Heart right ventricle (tissue), 16 donors: ENCODE measurements at places on chromosomes 4 and X. TPM values are rescaled to one million over a fixed set of nuclear protein-coding genes. Genes with fewer than 3 reads are reported as not detected.

FAM149A gene
- 11.1 TPM for total RNA-seq

RS1 gene
- not detected for total RNA-seq

HERC5 gene
- total RNA-seq = 2.0 TPM

PRICKLE3 gene
- total RNA-seq = 9.7 TPM

ATP2B3 gene
- total RNA-seq = not detected

USP26 gene
- total RNA-seq = not detected

RBM10 gene
- 25.4 TPM for total RNA-seq

SLC25A53 gene
- 13.5 TPM for total RNA-seq

CDKL5 gene
- 10.1 TPM for total RNA-seq

GPR78 gene
- not detected for total RNA-seq

ING2 gene
- total RNA-seq = 4.3 TPM

RGN gene
- 22.3 TPM for total RNA-seq

DNA sequence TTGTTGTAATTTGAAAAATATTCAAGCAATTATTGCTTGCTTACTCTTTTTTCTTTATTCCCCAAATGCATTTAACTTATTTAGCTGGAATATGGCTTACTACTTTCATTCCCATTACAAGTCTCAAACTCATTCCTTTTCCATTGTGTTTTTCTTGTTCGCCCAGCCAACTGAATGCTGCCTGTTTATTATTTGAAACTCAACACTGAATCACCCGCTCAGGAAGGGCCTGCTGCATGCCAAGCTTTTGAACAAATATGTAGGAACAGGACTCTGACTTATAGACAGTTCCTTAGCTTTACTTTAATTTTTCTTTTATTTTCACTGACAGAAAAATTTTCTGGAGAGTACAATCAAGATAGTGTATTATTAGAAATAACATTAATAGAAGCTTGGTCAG, 12.9 kb downstream of the PCDH18 start:
- DNase-seq = no peak

GRCh38 chrX:6852869-6853268, 294.6 kb upstream of the STS start:
- DNase-seq = no peak

DNA sequence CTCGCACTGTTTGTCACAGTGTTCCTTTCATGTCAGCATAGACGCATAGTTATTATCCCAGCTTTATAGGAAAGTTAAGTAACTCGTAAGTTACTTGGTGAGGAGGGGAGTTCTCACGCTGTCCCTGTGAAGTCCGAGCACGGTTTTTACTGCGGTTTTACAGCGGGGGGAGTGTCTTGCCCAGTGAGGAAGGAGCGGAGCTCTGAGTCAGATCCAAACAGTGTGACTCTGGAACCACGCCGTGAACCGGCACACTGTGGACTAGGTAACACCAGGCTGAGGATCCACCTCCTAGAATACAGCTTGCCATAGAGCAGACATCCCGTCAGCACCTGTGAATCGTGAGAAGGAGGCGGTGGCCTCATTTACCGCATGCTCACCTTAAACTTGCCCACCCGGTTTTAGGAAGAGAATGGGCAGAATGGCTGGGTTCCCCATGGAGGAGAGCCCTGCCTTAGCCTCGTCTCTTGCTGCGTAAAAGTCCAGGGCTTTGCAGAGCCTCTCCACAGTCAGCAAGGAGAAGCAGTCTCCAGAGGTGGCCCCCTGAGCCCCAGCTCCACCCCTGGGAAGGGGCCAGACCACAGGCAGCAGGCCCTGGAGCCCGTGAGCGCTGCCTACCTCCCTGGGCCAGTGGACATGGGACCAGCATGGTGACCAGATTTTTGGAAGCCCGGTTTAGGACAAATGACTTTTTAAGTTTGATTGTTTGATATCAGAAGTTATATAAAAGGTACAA, 40.2 kb upstream of the HGFAC start:
- DNase-seq = no peak

DNA sequence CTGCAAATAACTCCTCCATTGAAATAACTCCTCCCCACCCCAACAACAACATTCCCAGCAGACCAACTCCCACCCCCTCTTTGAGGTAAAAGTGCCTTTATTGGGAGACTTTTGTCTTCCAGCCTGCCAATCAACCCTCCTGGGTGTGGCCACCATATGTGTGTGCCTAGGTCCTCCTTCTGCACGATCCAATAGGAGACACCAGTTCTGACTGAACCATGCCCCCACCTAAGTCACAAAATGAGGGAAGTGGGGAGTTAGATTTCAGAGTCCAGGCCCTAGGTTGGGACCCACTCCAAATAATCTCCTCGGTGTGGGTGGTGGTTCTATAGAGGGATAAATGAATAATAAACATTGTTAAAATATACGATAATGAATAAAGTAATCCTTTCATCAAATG, 3.0 kb downstream of the PLP2 start:
- DNase-seq = no peak

GRCh38 chrX:54447461-54447860, 7.3 kb downstream of the TSR2 start:
- DNase-seq = no peak

- DNase-seq = no peak
These were observed 1026.0 kb downstream of the ADGRL3 start for GRCh38 chr4:62226082-62226481.

DNA sequence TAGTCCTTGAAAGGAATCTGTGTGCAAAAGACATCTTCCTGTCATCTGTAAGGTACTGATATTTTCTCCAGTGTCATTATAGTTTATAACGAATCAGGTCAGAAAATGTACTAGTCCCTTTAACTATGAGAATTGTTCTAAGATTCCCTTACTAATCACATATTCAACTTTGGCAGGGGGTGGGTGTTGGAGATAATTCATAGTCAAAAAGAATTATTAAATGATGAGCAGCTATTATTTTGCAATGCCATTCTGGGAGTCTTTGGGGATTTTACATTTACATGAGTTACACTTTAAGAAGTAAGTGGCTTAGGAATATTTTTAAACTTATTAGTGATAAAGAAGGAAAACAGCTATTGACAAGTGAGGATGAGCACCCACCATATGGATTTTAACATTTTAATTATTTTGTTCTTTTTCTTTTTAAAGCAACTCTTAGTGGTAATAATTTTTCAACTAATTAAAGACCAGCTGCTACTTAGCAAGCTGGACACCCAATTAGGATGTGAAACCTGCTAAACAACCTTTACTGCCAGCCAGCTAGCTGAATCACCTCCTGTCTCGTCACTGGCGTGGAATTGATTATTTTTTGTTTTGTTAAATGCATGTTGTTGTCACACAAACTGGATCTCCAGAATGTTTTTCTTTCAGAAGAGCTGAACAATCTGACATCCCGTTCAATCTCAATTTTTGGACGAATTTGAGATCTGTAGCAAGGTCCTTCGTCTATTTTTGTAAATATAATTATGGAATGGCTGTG, 219.2 kb downstream of the ARAP2 start:
- no peak for DNase-seq

GRCh38 chr4:149294601-149295000, 521.0 kb downstream of the IQCM start:
- DNase-seq = no peak

DNA sequence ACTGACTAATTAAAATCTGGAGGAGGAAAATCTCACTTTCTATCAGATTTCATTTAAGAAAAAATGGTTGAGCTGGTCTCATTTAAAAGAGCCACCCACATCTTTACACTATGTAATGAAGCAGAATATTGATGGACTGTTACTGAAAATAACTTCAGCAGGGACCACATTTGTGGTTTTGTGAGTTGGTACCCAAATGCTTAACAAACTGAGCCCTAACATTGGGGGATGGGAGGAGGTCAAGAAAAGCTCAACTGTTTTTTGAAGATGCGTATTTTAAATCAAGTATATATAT, 30.1 kb downstream of the HOPX start:
- no peak for DNase-seq

DNA sequence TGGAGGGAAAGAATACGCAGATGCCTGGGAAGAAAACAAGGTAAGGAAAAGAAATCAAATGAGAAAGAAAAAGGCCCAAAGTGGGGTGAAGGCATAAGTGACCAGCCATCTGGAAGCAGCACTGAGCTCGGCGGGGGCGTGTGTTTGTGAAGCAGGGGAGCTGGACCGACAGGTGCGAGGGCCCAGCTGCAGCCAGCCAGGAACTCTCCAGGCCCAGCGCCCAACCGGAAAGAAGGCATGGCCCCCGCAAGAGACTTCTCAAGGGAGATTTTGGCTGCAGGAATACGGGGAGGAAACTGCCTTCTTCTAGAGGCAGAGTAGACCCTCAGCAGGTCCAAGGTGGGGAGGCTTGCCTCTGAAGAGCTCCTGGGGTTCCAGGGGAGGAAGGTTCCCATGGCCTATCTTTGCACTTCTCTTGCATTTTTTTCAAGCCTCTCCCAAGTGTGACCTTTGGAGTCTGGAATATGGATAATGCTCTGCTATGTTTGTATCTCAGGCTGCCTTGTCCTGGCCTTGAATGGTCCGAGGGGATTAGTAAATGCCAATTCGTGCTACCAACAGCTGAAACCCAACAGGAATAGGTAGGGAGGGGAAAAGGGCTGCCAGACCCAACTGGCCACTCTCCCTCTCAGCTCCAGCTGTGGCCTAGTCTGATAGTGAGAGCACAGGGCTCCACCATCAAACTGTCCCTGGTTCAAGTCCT, 10.8 kb upstream of the CITED1 start:
- DNase-seq = no peak

- no peak for DNase-seq
These were observed 75.0 kb downstream of the EVC start for GRCh38 chr4:5785806-5786680.

GRCh38 chr4:100082852-100083251, 107.4 kb downstream of the DDIT4L start:
- no peak for DNase-seq

DNA sequence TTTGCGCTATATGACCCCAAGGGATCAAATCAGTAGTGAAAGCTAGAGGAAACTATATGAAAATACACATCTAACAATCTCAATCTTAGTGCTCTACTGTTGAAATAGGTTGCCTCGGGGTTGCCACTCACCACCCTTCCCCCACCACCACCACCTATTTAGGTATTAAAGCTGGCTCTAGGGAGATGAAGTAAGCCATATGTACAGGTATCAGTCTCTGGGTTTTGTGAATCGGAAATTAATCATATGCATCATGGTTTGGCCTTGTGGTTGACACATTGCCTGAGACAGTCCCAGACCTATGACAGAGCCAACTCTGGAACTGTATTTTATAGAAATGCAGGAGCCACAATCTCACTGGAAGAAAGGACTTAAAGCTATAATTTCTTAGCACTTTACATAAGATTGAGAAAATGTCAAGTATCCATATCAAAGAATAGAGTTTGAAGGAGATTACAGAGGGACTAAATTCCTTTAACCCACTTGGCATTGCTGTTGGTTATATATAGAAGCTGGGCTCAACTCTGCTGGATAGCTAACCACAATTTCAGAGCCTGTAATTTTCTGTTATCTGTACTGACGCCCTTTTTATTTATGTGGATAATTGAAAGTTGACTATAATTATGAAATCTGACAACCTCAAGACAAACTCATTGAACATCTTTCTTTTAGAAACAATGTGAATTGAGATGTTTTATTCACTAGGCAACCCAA, 26.7 kb upstream of the BMP2K start:
- DNase-seq = no peak

DNA sequence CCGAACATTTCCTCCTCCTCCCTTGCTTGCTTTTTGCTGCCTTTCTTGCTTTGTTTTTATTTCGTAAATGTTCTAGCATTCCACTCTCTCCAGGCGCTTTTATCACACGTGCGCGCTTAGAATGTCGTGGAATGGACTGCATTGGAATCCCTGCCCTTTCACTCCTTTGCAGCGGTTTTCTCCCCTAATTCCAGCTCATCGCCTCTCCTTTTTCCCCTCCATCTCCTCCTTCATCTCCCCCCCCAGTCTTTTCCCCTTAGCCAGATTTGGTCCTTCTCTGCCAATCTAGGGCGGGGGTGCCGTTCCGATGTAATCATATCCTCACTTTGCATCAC, 579 bp downstream of the OGT start:
- DNase-seq = no peak

DNA sequence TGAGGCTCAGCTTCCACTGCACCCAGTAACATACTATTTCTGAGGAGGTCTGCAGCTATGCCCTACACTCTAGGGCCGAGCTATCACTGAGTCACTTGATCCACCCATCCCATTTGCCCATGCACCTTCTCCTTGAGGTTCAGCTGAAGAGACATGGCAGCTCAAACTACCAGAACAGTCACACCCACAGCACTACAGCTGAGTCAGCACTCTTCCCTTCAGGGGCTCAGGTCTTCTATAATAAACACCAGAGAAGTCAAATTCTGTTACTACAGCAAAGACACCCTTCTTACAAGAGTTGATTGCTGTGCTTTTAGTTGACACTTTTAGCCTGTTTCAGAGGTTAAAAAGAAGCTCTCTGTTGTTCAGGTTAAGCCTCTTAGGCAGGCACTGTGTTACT, 1696.4 kb upstream of the ADGRL3 start:
- no peak for DNase-seq

- DNase-seq = no peak
These were observed 1715.2 kb upstream of the TENM3 start for GRCh38 chr4:180528003-180528402.

GRCh38 chr4:78219825-78220224, 162.7 kb downstream of the FRAS1 start:
- no peak for DNase-seq

DNA sequence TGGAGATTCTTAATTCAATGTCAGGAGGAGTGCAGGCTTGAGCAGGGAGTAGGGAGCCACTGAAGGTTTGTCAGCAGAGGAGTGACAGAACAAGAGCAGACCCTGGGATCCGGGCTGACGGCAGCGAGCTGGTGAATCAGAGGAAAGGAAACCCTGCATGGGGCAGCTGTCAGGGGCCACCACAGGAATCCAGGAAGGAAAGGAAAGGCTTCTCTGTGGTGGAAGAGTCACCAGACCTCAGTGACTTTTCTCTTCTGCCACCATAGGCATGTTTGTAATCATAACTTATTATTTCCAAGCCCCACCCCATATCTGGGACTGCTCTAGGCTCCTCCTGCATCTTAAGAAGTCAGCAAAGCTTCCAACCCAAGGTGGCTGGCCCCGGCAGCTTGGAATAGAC, 150.9 kb downstream of the BCOR start:
- no peak for DNase-seq

DNA sequence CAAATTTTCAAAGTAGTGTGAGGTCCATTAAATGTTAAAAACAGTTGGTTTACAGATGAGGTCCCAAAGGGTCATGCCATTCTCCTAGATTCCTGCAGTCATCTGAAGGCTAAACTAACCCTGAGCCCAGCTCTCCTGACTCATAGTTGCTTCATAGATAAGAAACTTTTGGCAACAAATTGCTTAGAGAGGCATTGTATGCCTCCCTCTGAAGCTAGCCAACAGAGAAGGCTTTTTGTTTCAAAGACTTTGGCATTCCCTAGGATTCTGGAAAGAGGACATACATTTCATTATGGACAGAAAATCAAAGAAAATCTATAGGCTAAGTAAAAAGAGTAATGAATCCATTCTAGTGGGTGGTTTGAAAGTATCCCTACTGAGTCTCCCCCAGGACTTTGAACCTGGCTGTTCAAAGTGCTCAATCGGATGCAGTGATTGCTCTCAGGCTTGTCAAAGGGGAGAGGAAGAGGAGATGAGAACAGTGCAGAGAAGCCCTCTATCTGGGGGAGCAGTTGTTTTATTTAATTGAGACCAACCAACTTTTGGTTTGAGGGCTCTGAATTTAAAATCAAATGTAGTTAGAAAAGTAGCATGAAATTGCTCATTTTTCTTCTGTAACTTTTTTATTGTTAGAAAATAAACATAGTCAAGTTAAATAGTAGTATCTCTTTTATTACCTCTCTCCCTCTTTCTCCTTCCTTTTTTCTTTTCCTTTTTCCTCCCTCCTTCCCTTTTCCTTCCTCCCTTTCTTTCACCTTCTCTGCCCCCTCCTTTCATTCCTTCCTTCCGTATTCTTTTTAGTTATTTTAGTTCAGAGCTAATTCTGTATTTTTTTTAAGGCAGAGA, 72.3 kb upstream of the ZNF518B start:
- no peak for DNase-seq
